ENCODE measurements at places on chromosomes 1 and 21.
A peak's percentile ranks its signal among the peaks of the same experiment; 100 is the strongest.

DNA sequence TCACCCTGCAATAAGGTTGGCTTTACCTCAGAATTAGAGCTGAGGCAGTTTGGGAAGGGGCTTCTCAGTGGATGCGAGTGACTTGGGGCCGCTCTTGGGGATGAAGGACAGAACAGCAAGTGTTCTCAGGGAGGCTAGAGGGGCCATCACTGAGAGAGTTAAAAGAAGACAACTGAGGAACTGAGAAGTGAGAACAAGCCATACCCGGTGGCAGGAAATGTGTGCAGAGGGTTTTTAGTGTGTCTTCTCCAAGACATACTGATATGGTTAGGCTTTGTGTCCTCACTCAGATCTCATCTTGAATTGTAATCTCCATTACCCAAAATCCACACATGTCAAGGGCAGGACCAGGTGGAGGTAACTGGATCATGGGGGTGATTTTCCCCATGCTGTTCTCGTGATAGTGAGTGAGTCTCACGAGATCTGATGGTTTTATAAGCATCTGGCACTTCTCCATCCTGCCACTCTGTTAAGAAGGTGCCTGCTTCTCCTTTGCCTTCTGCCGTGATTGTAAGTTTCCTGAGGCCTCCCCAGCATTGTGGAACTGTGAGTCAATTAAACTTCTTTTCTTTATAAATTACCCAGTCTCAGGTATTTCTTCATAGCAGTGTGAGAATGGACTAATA lies 75.8 kb downstream of the PCBP3 start:
- DNase-seq: no peak

GRCh38 chr1:16082283-16083038 lies 9.0 kb upstream of the FAM131C start:
- DNase-seq: peak; percentile 67

- DNase-seq: no peak
These were observed 59.0 kb upstream of the BACE2 start for GRCh38 chr21:41108668-41109585.

DNA sequence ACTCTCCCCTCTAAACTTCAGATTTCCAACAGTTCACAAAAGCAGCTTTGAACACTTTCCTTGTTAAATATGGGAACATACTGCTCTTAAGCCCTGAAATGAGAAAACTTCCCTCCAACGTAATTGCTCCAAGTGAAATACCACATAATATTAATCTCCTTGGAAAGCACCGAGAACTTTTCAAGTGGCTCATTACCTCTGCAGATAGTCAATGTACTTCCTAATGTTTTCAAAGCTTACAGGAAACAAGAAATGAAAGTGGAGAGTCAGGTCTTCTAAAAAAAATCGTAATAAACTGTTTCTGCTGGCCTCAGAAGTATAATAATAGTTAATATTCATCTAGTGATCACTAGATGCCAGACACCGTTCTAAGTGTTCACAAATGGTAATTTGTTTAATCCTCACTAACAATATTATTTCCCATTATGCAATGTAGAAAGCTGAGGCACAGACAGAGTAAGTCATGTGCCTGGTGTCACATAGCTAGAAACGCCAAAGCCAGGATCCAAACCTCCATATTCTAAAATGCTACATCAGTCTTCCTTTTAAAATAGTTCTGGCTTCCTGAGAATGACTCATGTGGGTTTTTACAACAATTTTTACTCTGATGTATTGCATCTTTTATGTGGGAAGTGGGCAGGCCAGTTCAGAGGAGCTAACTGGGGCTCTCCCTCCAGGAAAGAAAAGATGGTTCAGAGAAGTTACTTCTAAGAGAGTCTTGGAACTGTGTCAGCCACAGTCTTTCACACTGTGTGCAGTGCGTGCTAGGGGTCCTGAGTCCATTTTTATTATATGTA lies 177.2 kb downstream of the PLPPR4 start:
- DNase-seq: no peak

DNA sequence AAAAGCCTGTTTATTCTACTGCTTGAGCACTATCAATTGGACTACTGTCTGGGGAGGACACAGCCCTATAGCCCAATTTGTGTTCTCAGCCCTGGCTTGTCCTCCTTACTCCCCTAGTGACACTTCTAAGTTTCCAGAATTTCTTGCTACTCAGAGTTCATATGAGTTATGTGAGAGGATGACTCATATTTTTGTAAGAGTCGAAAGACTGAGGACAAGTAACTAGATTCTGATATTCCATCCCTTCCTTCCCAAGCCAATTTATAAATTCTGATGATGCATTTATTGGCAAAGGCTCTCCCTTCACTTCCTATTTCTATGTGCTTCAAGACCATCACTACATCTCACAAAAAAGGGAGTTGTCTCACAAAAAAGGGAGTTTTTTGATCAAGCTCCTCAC lies 422.2 kb upstream of the DEPDC1 start:
- DNase-seq: no peak

GRCh38 chr1:39509360-39510009 lies 18.0 kb downstream of the BMP8A start:
- DNase-seq: peak; percentile 13

- no peak for DNase-seq
These were observed 64.1 kb downstream of the MIS18A start for GRCh38 chr21:32214654-32215305.

GRCh38 chr1:28280501-28280900 lies 21.2 kb downstream of the SESN2 start:
- DNase-seq: no peak

GRCh38 chr1:183460596-183460995 lies 11.7 kb upstream of the SMG7 start:
- DNase-seq: no peak

- no peak for DNase-seq
These were observed 44.1 kb upstream of the ARHGEF16 start for GRCh38 chr1:3410142-3410925.

- DNase-seq: no peak
These were observed 24.6 kb downstream of the ASAP3 start for GRCh38 chr1:23459338-23459757.

GRCh38 chr1:205285381-205286101 lies 36.0 kb downstream of the NUAK2 start:
- peak; percentile 66 for DNase-seq

- DNase-seq: no peak
These were observed 202.9 kb downstream of the TBX15 start for GRCh38 chr1:118785246-118785645.

- no peak for DNase-seq
These were observed 66.5 kb downstream of the AK4 start for GRCh38 chr1:65214340-65215027.

- DNase-seq: no peak
These were observed 38.3 kb downstream of the STUM start for GRCh38 chr1:226586650-226587422.

DNA sequence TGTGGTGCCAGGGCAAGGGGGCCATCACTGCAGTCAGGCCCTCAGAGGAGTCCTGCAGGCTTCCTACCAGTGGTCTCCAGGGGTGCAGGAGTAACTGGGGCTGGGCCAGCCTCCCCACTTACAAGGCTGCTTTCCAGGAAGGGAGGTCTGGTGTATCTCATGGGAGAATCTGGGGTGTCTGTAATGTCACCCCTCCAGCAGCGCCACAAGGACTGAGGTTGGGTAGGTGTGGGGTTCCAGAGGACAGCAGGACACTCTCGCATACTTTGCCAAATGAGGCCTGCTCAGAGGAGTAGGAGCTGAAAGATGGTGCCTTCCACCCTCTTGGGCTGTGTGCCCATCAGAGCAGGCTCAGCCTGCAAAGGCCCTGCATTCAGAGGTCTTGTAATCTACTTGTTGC lies 46.9 kb downstream of the TNNT2 start:
- DNase-seq: no peak

DNA sequence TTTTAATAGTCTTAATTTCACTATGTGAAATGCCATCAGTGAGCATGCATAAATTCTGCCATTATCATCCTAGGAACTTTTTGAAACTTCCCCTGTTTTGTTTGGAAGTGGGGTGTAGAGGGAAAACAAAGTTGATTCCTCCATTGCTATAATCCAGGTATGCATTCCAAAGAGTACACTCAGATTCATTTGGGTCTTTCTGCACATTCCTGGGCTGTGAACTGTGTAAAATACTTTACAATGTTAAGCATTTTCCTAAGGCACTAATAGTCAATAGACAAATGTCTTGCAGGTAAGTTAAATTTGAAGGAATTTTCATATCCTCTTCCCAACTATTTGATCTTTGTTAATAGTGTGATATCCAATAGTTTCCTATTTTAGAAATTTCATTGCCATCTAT lies 36.2 kb downstream of the SGIP1 start:
- no peak for DNase-seq

- DNase-seq: peak; percentile 12
These were observed 4.9 kb downstream of the MCL1 start for GRCh38 chr1:150574260-150575071.
